Activated CD4-positive, CD25-positive, alpha-beta regulatory T cell treated with anti-CD3 and anti-CD28 coated beads, Interleukin-2, amount 50 U/mL, for 72 hours (primary cell): ENCODE measurements at places on chromosomes 7 and 10.

GRCh38 chr7:119254742-119255141 lies 1018.2 kb upstream of the KCND2 start:
- DNase-seq = no peak

- DNase-seq = no peak
These were observed 61.5 kb downstream of the PDSS1 start for GRCh38 chr10:26759008-26759407.

DNA sequence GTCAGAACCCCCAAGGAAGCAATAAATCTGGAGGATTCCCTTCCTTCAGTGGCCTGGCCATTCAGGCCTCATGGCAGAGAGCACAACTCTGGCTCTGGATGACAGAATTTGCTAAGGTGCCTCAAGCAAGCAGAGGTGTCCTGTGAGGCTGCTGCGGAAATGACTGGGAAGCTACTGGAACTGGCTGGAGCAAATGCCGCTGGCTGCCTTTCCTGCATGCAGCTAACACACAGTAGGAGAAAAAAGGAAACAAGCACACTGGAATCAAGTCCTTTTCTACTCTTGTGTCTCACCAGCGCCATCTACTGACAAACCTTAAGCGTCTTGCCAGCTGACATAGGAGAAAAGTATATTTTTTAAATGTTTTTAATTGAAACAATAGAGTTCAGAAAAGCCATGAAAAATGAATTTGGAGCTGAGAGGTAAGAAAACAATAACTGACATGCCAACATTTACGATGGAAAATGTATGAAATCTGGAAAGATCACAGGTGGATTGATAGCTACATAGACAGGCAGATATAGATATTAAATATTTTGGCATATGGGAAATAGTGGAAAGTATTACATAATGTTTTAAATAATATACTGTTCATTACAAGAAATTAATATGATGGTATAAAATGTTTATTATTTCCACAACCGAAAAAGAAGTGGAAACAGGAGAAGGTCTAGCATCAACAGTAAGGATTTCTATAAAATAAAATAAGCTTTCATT lies 951.6 kb downstream of the ANKRD7 start:
- DNase-seq = no peak

DNA sequence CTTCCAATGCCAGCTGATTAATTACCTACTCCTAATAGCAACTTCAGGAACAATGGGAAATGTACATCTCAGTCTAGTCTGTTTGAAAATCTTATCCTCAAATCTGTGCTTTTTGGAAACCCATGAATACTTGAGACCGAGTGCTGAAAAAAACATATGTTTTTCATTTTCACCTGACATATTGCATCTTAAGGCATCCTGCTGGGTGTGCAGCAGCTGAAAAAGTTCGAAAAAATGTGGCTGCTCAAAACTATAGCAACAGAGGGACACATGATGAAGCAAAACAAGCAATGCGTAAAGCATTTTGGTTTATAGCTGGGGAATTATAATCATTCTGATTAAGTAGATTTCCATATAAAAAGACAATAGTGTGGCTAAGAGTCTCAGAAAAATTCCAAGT lies 218.0 kb downstream of the CREB5 start:
- no peak for DNase-seq

DNA sequence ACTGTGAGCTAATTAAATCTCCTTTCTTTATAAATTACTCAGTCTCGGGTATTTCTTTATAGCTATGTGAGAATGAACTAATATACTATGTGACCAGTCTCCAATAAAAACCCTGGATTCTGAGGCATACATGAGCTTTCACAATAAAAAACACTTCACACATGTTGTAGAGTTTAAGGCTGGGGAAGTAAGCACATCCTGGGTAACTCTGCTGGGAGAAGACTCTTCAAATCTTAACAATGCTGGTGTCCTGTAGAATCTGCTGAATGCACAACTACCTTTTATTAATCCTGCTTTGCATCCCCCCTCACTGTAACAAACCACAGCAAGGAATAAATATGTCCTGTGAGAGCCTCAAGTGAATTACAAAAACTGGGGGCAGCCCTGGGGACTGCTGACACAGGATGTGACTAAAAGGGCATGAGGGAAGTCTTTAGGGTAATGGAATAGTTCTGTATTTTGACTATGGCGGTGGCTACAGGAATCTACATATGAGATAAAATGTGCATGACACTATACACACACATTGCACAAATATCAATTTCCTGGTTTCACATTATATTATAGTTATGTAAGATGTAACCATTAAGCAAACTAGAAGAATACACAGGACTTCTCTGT lies 45.1 kb upstream of the KCTD7 start:
- DNase-seq = no peak

- DNase-seq = no peak
These were observed 759.8 kb downstream of the CNTNAP2 start for GRCh38 chr7:146876411-146876810.

DNA sequence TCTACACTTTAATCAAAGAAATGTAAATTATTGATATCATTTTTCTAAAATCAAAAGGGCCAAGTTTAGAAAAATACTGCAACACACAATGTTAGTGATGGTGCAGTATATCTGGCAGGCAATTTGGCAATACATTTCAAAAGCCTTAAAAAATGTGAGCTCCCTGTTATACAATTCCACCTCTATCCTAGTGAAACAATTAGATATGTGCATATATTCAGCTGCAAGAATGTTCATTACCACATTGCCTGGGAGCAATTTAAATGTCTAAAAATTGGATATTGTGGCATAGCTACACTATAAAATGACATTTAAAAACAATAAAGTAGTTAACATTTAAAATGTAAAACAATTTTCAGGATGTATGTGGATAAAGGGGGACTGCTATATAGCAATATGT lies 10.1 kb upstream of the ERVW-1 start:
- no peak for DNase-seq

DNA sequence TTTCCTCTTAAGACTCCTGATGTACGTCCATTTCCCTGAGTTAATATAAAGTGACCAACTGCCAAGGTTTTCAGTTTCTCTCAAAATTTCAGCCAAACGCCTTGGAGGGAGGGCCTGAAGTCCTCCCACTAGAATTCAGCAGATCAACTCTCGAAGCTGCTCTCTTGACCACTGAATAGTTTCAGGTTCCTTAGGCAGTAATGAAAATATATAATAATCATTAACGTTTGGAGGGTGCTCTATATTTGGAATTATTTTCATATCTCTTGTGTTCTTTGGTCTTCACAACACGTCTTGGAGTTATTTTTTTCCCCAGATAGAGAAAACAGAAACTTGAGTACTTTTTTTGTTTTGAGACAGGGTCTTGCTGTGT lies 123.6 kb upstream of the SFMBT2 start:
- no peak for DNase-seq

DNA sequence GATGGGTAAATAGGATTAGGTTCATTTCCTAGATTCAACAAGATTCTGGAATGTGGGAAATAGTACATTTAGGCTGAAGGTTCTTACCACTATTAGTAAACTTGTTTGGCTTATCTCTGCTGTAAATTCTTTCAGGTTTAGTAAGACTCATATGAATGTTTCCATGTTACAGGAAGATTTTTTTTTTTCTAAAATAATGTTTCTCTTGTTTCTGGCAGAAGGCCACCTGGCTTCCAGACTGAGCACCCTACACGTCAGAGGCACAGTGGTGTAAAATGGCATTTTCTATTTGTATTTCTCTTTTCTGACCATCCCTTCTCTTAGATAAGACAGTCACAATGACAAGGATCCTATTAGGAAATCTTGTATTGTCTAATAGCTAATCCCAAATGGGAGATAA lies 22.7 kb upstream of the AASS start:
- no peak for DNase-seq

DNA sequence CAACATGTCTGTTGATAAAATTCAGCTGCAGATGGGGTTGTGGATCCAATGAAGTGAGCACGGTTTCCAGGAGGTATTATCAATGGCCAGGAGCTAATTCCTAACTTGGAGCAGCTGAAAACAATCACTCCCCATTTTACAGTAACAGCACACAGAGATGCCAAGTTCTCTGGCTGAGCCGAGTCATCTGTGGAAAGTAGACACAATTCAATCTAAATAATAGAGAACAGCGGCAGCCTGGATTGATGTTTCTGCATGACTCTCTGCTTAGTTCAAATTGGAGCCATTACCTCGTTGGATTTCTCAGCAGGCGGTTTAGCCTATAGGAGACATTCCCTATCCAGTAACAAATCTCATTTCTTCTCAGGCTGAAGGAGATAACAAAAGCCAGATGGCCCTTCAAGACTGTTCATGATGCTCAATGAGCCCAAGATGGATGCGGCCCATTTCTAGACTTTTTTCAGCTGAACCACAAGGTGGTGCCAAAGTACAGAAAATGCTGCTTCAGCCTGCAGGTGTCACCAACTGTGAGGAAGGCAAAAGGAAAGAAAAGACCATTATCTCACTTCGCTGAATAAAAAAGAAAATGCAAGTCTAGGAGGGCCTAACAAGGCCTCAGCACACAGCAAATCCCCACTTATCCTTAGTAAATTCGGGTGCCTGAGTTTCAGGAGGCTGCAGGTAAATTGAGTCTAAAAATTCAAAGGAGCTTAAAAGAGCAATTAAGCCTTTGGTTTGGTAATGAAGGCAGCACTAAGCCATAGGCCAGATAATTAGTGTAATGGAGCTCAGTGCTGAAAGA lies 83.7 kb downstream of the SLC16A9 start:
- DNase-seq = no peak

DNA sequence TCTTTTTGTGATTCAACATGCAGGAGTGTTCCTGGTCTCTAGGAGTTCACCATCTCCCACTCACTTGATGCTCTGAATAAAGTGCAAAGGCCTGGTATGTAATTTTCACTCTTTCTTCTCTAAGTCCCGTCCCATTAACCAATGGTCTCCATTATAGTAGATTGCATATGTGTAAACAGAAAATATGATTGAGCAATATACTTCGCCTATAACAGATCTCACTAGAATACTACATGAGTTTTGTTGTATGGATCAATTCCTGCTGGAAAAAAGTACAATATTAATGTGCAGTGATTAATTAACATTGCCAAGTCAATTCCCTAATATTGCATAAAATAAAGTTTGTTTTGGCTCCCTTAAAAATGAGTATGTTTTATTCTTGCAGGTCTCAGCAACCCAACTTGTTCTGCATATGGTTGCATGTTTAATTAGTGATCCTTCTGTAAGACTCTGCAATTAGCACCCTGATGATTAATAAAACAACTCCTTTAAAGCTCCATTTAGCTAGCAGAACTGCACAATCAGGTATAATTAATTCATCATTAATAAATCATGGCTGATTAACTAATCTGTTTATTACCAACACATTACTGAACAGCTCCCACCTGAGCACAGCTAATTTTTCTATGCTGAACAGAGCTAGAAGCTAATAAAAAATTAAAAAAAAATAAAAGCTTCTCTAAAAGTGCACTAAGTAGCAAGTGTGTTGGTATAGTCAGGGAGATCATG lies 37.8 kb upstream of the ATOH7 start:
- no peak for DNase-seq

GRCh38 chr10:67618116-67618515 lies 77.9 kb downstream of the CTNNA3 start:
- DNase-seq = no peak

- no peak for DNase-seq
These were observed 1673.4 kb downstream of the REEP3 start for GRCh38 chr10:65194555-65194954.

GRCh38 chr7:101018271-101019167 lies 1.4 kb upstream of the MUC17 start:
- DNase-seq = no peak

DNA sequence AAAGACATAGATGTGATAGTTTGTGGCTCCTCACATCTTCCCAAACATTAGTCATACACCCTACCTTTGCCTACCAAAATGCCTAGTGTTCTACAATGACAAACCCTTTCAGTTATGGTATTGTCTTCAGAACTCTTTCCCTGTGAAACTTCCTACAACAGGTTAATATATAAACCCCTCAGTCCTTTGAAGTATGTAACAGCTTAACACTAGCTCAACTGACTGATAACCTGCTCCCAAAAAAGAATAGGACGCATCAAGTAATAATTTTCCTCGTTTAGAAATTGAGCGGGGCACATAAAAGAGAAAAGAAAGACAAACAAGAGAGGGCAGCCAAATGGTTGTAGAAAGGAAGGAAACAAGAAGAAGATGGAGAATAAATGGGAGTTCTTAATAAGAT lies 49.9 kb upstream of the RNF148 start:
- no peak for DNase-seq

DNA sequence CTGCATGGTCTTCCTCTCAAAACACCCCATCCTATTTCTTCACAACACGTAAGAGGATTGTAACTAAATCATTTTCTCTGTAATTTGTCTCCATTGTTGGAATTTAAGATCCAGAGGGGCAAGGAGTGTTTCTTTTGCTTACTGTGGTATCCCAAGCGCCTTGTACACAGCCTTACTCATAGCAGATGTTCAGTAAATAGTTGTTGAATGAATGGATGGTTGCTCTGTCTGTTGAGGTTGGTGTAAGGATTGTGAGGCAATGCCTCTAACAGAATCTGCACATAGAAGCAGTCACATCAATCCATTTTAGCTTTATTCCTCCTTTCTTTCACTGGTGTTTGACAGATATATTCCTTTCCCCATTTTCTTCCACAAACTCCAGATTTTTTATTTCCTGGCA lies 90.1 kb downstream of the ZNF365 start:
- no peak for DNase-seq

DNA sequence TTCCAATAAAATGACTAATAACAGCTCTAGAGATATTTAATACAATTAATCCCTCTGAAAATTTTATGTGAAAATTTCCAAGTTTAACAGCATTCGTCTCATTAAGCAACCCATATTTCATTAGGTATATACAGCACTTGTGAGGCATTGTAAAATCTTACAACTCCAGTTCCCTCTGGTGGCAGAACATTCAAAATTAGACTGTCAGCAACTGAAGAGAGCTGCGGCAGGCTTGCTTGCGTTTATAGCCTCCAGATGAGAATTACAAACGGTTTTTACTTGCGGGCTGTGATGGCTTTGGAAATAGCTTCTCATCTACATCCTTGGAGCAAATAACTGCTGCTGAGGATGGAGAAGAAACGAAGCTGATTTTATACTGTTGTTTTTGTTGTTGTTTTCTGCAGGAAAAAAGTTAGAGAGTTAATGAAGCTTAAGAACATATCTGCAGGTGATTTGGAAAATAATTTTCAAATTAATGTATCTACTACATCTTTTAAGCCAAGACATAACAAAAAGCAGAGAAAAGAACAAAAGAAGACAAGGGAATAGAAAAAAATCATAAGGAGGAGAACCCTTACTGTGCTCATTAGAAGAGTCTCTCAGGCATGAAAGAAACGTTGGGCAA lies 171.3 kb downstream of the MAGI2 start:
- no peak for DNase-seq

- no peak for DNase-seq
These were observed 153.1 kb downstream of the CDK14 start for GRCh38 chr7:90749262-90749661.

GRCh38 chr7:124440081-124440480 lies 325.5 kb downstream of the GPR37 start:
- DNase-seq = no peak
